T-helper 2 cell (primary cell): ENCODE measurements at places on chromosomes 3 and 15.

DNA sequence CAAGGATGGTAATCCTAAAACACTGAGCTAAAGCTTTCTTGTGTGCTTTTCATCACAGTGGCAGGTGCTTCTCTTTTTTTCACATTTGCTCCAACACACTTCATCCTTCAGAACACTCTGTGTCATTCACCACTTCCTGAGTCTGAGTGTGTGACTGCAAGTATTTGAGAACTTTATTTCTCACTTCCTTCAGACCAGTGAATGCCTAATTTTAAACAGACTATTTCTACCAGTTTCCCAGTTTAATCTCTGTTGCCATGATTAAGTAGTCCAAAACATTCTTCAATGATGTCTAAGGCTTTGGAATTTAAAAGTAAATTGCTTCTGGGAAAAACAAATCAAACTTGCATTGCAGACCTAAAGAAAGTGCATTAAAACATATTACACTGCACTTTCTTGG lies 541.2 kb downstream of the RBMS3 start:
- DNase-seq: no peak

DNA sequence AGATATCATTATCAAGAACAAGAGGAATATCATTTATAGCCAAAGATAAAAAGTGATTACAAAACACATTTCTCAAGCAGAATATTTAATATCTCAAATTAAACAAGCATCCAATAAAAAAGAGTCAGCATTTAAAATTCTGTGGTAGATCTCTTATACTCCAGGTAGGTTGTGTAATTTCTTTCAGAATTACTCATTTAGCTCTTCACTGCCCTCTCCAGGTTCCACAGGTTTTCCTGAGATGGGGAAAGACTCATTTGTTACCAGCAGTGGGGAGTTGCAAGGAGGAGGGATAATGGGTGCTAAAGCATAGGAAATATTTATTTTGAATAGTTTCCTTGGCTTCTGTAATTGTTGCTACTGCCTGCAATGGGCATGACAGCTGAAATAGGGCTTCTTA lies 83.1 kb upstream of the RASGRP1 start:
- no peak for DNase-seq

DNA sequence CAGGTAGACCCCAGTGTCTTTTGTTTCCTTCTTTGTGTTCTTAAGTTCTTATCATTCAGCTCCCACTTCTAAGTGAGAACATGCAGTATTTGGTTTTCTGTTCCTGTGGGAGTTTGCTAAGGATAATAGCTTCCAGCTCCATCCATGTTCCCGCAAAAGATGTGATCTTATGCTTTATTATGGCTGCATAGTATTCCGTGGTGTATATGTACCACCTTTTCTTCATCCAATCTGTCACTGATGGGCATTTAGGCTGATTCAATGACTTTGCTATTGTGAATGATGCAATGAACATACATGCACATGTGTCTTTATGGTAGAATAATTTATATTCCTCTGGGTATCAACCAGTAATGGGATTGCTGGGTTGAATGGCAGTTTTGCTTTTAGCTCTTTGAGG lies 24.4 kb downstream of the MCCC1 start:
- DNase-seq: no peak

DNA sequence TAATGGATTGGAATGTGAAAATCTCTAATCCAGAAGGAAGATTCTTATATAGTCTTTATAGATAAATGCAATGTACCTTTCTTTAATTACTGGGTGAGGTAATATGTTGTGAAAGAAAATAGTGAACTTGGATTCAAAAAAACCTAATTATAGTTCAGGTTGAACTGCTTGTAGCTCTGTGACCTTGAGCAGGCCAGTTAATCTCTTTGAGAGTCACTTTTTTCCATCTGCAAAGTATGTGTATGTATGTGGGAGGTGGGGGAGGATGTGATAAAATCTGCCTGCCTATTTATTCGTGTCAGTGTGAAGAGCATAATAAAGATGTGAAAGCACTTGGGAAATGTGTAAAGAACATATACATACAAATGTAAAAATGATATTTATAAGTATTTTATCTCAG lies 34.4 kb downstream of the GLCE start:
- no peak for DNase-seq

- DNase-seq: no peak
Measured at GRCh38 chr3:109117939-109118338, at the start of gene MORC1. MORC1 (minus strand) TSS chr3:109118134; CDS start chr3:109118059, 75 bp downstream.

GRCh38 chr3:72299321-72299802 lies 514.4 kb upstream of the PROK2 start:
- no peak for DNase-seq

DNA sequence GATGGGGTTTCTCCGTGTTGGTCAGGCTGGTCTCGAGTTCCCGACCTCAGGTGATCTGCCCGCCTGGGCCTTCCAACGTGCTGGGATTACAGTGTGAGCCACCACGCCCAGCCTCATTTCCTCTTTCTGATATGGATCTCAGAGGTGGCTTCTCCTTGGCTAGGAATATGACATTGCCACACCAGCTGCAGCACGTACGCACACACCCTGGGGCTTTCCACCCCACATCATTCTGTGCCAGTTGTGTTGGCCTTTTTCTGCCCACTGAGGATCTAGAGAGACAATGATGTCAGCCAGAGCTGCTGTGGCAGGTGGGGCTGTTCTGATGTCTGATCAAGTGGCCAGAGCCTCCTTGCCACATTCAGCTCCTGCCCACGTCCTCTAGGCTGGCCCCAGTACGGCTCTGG lies 29.0 kb downstream of the TMEM45A start:
- DNase-seq: no peak

DNA sequence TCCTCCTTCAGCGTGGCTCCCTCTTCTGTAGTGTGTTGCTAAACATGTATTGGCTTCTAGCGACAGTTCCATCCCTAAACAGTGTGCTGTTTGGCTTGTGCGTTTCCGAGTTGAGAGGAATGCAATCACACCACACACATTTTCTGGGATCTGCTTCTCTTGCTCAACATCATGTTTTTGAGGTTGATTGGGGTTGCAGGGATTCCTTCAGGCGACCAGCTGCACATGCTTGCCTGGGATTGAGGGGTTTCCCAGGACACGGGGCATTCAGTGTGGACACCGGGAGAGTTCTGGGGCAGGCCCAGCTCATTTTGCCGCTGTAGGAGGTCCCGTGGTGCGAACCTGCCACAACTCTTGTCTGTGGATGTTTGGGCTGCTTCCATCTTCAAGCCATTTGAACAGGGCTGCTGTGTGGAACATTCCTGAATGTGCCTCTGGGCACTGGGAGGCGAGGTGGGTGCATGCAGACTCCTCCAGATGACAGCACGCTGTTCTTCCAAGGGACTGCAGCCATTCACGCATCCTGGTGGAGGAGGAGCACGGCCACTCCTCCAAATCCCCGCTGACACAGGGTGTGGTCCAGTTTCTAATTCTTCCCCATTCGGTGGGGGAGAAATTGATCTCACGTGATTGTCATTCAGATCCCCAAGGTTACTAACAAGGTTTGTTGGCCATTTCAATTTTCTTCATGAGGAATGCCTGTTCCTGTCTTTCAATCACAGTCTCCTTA lies 82.8 kb downstream of the PLXNA1 start:
- DNase-seq: no peak

- DNase-seq: no peak
Measured at GRCh38 chr3:170634663-170635384, 48.9 kb upstream of the SLC7A14 start.

- DNase-seq: no peak
Measured at GRCh38 chr3:2423143-2423542, 324.5 kb downstream of the CNTN4 start.

DNA sequence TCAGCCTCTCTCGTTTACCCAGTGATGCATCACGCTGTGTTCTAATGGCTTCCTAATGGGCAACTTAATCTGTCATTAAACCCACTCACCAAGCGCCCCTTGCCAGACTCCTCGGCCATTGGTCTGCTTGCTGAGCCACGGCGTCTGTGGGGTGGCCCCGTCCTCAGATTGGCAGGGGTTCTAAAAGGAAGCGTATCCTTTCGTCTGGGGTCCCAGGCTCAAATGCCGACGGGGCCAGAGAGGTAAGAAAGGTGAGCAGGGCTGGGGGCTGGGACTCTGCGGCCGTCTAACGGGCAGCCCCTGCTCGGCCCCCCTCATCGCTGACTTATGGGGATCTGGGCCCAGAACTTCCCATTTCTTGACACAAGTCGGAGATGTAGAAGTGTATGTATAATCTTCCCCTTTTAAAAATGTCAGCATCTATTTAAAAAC lies 315.1 kb upstream of the PROK2 start:
- no peak for DNase-seq

- no peak for DNase-seq
Measured at GRCh38 chr15:43429687-43430086, 58.8 kb downstream of the TUBGCP4 start.

DNA sequence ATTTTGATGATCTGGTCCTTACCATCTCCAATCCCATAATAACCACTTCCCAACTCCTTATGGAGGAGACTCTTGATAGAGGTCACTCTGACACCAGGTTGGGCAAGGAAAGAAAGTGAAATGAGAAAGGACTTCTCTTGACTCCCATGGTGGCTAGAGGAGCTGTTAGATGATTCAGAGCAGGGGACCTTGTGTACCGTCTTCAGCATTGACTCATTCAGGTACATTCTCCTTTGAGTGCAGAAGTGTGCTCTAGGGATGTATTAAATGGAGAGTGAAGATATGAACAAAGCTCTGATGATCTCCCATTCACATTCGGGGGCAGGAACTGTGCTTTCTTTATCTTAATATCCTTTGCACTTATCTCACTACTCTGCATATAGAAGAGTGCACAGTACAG lies 46.3 kb upstream of the GAP43 start:
- no peak for DNase-seq

- no peak for DNase-seq
Measured at GRCh38 chr3:55807210-55807609, 320.1 kb upstream of the WNT5A start.

- DNase-seq: no peak
Measured at GRCh38 chr3:195522254-195523023, 20.7 kb downstream of the PPP1R2 start.

DNA sequence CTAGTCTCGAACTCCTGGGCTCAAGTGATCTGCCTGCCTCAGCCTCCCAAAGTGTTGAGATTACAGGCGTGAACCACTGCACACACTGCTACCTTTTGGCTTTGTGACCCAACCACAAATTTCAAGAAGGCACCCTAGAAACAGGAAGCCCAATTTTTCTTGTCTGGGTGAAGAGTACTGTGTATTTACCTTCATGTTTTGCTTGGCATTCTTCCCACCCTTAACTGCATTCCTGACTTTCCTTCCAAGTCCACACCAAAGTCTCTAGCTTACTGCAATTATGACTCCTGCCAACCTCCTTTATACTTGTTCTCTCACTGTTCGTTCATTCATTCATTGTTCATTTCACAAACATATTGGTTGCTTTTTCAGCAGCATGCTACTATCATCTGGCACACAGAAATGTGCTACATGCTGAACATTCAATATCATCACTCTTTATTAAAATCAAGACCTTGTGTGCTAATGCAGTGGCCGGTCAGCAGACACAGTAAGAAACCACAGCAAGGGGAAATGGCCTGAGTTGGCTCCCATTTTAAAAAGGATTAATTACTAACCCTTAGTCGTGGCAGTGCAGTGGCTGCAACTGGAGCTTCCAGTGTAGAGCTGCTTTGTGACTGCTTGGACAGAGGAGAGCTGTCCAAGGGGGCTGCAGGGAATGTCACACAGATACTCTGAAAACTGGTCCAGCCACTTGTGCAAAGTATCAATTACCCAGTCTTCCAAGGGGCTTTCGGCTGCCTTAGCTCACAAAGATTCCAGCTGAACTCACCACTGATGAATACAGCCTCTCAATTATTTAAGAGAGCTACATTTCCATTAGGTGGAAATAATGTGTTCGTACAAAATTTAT lies 94.0 kb downstream of the ETFA start:
- no peak for DNase-seq

GRCh38 chr15:92845126-92845508 lies 55.0 kb upstream of the CHD2 start:
- peak; percentile 13 for DNase-seq

DNA sequence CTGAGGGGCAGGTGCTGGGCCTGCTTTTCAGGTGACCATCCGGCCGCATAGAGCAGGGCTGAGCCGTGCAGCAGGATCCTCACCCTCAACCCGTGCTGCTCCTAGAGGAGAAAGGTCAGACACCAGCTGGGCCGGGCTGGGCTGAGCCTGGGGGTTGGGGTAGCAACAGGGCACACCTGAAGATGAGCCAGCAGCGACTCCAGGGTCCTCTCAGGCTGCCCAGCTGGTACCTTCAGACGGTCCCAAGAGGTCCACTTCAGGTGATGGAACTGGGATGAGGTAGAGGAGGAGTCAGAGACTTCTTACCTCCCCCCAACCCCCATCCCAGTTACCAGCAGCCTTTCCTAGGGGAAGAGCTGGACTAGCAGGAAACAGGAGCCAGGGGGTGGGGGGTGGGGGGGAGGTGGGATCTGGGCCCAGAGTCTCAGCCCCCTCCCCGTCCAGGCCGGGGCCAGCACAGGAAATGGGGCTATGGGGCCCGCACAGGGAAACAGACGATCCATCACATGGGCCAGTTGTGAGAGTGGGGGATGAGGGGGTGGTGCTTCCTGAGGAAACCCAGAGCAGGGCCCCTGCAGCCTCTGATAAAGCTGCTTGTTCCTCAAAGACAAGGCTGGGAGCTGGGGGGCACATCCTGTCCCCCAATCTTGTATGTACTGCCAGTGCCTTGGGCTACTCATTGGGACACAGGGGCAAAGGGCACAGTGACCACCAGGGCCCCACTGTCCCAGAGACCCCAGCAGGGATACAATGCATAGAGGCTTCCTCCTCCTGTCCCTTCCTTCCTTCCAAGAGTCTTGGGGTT lies 3.0 kb downstream of the INKA1 start:
- DNase-seq: no peak

DNA sequence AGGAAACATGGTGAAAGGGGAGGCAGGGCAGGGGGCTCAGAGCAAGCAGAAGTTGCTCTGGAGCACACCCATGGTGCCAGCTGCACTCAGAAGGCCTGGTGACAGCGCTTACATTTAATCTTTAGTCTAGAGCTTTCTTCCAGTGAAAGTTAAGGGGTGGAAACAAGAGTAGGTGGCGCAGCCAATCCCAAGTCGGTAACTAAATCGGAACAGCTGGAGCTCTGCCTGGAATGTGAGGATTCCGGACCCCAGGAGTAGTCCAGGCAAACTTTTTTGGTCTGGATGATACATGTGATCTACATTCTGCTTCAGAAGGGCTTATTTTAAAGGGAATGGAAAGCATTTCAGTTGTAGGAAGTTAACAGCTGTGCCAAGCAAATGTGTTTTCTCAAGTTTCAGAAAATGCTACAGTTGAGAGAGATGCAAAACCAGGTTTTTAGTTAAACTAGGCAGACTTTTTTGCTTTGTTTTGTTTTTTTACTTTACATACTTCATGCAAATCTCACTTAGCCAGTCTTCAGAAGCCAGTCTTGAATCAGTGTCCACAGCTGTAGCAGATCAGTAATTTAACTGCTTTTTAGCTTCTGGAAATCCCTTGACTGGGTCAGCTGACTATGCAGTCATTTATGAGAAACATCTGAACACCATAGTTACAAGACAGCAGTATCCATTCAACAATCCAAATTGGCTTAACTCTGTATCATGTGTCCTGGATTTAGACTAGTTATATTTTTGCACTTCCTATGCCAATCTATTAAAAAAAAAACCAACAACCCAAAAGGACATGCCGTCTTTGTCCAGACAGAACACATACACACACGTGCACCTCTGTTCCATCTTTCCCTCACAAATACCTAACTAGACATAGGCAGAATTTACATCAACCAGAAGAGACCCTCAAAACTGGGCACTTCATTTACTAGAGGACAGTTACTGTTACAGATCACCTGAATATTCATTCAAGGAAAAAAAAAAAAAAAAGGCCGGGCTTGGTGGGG lies 33.2 kb downstream of the ZNF106 start:
- no peak for DNase-seq

GRCh38 chr3:136343446-136343845 lies 93.3 kb downstream of the PCCB start:
- DNase-seq: no peak

- no peak for DNase-seq
Measured at GRCh38 chr3:12197475-12197874, 38.8 kb upstream of the TIMP4 start.
